ENCODE measurements at places on chromosomes 13 and 19. TPM values are rescaled to one million over a fixed set of nuclear protein-coding genes. Genes with fewer than 3 reads are reported as not detected.

URAD gene
- not detected for total RNA-seq

CYP4F2 gene
- not detected for total RNA-seq

CAMSAP3 gene
- not detected for total RNA-seq

GDF15 gene
- total RNA-seq, result 4.9 TPM

C5AR2 gene
- total RNA-seq, result 0.32 TPM

SLC10A2 gene
- total RNA-seq, result not detected

KLK1 gene
- not detected for total RNA-seq

SERTM1 gene
- total RNA-seq, result not detected

KLK4 gene
- total RNA-seq, result not detected

GPR12 gene
- not detected for total RNA-seq

AMER2 gene
- total RNA-seq, result not detected

OR7D2 gene
- not detected for total RNA-seq

RBM26 gene
- 40.4 TPM for total RNA-seq

GZMM gene
- total RNA-seq, result not detected

TEX26 gene
- not detected for total RNA-seq

CDKN2D gene
- total RNA-seq, result 5.1 TPM

CEACAM20 gene
- not detected for total RNA-seq

LHB gene
- 0.49 TPM for total RNA-seq

CPB2 gene
- total RNA-seq, result not detected

PINLYP gene
- 3.0 TPM for total RNA-seq

MBD3L2 gene
- total RNA-seq, result not detected

ACP7 gene
- total RNA-seq, result 1.1 TPM

CEACAM8 gene
- not detected for total RNA-seq

FAM216B gene
- not detected for total RNA-seq

LPAR2 gene
- total RNA-seq, result 3.5 TPM

VSIG10L gene
- 0.49 TPM for total RNA-seq

APOC4 gene
- total RNA-seq, result not detected

ZSCAN5B gene
- total RNA-seq, result 0.24 TPM

MCF2L gene
- total RNA-seq, result 2.1 TPM

HSD17B14 gene
- total RNA-seq, result 14.6 TPM
